ENCODE measurements at places on chromosomes 1 and 21.

DNA sequence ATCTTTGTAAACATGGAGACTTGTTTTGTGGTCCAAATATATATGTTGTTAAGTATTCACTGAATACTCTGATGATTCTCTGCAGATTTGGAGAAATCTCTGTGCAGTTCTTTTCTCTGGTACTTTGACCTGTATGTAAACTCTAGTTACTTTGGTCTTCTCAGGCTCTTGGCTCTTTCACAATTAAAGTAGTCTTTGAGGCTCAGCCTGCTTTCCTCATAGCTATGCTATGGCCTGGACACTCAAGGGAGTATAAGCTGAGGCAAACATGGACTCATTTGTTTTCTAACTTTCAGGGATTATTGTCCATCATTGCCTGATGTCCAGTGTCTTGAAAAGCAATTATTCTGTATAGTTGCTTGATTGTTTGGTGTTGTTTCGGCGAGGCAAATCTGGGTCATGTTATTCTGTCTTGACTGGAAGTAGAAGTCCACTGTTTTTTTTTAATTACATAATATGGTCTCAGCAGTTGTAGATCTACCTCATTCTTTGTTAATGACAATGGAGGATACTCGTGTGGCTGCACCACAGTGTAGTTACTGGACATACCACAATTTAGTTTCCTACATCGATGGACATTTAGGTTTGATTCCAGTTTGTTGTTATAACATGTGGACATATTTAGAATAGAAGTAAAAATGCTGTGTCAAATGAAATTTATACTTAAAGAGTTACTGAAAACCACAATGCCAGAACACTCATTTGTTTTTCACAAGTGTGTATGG lies 9.2 kb downstream of the PTBP2 start:
- DNase-seq, result no peak

DNA sequence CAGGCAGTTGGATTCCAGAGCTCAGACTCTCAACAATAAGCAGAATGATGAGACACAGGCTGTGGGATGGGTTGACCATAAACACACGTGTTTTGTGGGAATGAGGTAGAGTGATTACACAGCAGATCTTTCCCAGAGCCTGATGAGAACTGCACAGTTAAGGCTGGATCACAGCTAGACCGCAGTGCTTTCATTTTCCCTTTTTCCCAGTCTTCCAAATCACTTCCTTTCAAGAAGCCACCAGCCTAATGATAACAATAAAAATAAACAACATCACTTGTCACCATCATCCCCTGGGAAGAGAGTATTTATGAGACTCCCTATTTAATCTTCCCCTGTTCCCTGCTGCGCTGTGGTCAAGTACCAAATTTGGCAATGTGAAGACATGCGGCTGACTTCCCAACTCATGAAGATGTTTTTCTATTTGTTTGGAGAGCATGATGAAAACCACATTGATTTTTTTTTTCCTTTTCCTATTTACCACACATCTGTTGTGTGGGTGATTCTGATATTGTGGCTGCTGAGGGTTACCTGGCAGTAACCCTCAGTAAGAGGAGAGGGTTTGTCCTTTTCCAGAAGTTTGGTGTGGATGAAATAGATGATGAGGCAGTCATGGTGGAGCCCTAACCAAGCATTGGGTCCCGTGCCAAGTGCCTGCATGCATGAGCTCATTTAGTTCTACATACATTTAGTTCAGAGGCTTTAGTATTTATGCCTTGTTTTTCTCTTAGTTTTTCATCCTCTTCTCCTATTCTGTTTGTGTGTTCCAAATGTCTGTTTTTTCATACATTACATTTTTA lies 248.9 kb upstream of the HOOK1 start:
- no peak for DNase-seq

DNA sequence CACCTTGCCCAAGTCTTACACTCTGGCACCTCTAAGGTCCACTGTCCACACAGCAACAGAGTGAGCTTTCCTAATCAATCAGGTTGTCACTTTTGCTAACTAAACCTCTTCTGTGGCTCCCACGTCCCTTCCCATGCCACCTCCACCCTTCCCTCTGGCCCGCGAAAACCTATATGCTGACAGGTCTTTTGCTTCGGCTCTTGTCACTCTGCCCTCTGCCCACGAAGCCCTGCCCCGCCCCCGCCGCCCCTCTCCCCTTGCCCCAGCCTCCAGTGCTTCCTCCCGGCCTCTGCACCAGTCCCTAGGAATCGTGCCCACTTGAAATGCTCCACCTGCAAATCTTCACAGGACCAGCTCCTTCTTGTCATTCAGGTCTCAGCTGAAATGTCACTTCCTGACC lies 8.1 kb downstream of the TP53BP2 start:
- no peak for DNase-seq

- DNase-seq, result no peak
Observed at GRCh38 chr1:60916199-60916598, 166.2 kb upstream of the NFIA start.

- DNase-seq, result no peak
Observed at GRCh38 chr21:31905503-31906451, 33.0 kb downstream of the HUNK start.

DNA sequence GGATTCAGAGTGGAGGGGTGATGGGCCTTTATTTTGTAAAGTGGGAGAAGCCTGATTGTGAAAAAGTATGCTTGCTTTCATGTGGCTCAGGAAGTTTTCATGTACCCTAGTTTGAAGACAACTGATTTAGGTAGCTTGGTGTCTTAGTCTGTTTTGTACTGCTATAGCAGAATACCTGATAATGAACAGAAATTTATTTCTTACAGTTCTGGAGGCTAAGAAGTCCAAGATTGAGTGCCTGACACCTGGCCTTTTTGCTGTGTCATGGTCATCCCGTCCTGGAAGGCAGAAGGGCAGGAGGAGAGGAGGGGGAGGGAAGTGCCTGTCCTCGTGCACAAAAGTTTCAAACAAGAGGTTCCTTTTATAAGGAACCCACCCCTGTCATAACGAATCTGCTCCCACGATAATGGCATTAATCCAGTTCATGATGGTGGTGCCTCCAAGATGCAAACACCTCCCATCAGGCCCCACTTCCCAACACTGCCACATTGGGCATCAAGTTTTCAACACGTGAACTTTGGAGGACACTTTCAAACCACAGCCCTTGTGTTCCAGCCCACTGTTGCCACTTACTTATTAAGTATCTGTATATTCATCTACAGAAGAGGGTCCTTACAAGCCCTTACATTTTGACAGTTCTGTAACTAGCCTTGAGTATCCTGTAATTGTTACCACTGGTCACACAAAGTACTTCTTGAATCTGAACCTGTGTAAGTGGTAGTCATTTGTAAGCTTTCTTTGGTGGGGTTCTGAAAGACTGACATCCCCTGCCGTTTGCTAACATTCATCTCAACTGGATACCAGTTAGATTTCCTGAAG lies 9.5 kb downstream of the UCK2 start:
- no peak for DNase-seq

DNA sequence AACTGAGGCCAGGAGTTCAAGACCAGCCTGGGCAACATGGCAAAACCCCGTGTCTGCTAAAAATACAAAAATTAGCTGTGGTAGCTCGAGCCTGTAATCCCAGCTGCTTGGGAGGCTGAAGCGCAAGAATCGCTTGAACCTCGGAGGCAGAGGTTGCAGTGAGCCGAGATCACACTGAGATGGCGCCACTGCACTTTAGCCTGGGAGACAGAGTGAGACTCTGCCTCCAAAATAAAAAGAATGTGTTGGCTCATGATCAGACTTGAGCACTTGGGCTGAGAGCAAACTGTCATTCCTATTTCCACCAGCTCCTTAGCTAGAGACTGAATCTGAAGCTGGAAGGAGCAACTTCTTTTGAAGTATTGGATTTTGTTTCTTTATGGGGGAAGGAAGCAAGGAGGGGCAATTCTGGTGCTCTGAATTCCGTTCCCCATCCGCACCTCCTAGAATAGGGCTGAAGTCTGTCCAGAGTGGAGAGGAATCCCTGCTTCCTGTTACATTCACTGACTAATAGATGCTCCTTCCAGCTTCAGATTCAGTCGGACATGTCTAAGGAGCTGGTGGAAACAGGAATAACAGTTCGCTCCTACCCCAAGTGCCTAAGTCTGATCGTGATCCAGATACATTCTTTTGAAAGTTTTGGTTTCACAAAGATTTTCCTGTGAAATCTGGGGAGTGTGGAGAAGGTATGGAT lies 3.8 kb downstream of the ZNF672 start:
- no peak for DNase-seq

DNA sequence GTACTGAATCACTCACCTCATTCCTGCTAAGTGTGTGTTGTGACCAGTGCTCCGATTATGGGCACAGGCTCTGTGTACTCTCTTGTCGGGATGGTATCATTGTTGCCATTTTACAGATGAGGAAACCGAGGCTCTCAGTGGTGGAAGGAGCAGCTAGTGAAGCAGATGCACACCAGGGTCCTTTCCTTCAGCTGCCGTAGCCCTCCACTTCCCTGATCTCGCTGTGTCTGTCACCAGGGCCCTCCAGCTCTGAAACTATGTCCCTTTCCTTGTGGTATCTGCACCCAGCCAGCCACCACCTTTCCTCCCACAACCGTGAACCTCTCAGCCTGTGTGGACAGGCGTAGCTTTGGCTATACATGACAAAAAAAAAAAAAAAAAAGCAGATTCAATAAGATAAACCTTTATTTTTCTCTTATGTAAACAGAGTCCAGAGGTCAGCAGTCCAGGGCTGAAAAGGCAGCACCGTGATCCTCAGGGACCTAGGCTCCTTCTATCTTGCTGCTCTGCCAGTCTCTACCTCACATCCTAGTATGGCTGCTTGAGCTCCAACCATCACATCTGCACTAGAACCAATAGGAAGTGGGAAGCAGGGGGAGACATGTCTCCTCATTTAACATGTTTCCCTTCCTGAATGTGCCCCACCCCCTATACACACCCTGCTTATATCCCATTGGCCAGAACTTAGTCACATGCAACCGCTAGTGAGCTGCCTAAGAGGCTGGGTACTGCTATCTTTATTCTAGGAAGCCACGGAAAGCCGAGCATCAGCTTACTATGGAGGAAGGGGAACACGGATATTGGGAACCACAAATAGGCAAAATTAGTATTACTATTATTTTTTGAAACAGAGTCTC lies 44.3 kb downstream of the TMEM51 start:
- no peak for DNase-seq

GRCh38 chr1:84960371-84960770 lies 36.5 kb downstream of the MCOLN2 start:
- no peak for DNase-seq

DNA sequence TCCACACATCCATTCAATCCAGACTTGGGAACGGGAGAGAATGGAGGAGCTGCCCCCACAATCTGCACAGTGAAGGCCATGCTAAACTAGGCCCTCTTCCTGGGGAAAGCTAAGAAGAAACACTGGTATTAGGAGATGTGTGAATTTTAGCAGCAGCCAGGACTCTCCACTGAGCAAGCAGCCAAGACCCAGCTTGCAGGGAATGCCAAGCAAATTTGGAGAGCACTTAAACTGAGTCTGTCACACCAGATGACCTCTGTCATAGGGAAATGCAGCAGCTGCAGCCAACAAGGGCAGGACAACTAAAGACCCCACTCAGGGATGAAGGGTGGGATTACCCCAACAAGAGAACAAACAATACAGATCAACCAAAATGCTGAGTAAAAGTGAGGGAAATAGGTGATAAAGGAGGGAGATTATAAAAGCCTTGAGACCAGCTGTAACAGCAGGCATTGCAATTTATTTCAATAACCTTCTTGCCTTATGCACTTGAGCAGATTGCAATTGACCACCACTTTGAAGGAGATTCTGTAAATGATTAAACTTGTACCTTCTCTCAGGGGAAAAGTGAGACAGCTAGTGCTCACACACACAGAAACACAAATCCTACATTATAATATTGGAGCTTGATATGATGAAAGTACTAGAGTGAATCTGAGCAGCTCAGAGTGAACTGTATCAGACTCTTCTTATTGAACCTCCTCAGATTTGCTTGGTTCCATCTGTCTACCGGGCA lies 2.5 kb upstream of the CLCA1 start:
- DNase-seq, result no peak

DNA sequence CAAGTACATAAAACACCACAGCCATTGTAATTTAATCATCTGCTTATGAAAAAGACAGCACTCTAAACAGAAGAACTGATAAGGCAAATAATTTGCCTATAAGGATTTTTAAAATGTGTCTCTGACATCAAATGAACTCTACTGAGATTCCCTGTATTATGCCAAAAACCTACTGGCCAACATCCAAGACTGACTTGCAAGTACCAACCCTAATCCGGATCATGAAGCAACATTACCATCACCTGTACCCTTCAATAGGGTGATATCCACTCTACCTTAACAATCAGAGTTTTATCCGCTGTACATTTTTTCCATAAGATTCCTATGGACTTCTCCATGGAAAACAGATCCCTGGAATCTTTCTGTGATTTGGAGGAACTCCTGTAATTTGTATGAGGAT lies 4.6 kb downstream of the RGS7 start:
- DNase-seq, result no peak

GRCh38 chr1:22362626-22363402 lies 88.8 kb upstream of the ZBTB40 start:
- no peak for DNase-seq

DNA sequence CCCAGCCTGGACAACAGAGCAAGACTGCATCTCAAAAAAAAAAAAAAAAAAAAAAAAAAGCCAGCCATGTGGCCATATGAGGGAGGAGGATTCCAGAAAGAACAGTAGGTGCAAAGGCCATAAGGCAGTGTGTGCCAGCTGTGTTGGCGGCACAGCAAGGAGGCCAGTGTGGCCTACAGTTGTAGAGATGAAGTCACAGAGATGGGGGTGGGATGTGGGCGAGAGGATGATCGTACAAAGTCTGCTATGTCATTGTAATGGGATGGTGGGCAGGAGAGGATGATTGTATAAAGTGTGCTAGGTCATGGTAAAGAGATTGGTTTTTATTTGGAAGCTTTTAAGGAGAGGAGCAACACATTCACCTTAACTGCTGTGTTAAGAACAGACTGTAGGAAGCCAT lies 9.8 kb upstream of the CR1 start:
- no peak for DNase-seq

GRCh38 chr1:167325151-167325550 lies 104.5 kb downstream of the POU2F1 start:
- DNase-seq, result no peak

- no peak for DNase-seq
Observed at GRCh38 chr1:156544592-156545102, 27.7 kb downstream of the IQGAP3 start.

- DNase-seq, result peak; percentile 34
Observed at GRCh38 chr1:246002725-246003441, 504.2 kb downstream of the SMYD3 start.

DNA sequence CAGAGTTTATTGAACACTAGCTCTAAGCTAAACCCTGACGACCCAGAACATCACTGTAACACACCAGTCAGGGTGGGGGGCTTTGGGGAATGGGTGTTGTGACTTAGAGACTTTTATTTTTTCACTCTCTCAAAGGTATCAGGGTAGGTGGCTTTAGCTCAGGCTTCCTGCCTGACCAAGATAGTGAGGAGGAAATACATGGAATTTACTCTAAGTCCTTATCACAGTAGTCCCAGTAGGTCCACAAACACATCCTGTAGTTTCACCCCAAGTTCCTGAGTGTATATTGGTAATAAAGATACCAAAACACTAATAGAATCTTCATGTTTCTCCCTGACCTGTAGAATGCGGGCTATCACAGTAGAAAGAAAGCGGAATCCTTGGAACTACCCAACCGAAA lies 15.1 kb downstream of the GJA5 start:
- DNase-seq, result no peak

- no peak for DNase-seq
Observed at GRCh38 chr1:197838836-197839235, 63.6 kb upstream of the DENND1B start.

GRCh38 chr1:3498246-3498930 lies 43.9 kb downstream of the ARHGEF16 start:
- no peak for DNase-seq
